ENCODE measurements at places on chromosomes 13 and 19.

DNA sequence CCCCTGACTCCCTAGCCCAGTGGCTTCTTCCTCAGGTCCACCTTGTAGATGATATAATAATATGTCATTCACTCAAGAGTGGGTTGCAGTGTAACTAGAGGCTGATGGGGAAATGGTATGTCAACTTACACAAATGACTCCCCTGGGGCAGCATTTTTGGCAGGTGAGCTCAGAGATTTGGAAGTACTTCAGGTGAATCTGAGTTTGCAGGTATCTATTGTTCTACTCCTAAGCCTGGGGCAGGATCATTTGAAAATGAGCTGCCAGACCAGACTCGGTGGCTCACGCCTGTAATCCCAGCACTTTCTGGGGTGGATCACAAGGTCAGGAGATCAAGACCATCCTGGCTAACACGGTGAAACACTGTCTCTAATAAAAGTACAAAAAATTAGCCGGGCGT is 11.6 kb upstream of the CNMD start:
- ATAC-seq = no peak

DNA sequence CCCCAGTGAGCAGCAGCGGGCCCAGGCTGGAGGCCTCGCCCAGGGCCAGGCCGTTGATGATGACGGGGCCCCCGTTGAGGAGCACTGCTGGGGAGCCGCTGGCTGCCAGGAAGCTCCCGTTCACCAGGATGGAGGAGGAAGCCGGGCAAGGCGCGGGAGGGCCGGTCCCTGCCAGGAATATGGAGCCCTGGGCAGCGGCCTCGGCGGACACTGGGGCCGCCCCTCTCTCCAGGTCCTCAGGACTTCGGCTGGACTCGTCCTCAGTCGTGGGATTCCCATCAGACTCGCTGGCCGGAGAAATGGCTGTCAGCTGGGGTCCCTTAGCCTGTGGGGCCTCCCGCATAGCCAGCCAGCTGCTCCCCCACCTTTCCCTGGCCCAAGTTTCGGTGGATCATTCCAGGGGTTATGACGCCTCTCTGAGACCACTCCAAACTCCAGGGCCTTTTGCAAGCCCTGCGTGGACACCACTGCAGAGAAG is 2.1 kb downstream of the SIX5 start:
- no peak for ATAC-seq

DNA sequence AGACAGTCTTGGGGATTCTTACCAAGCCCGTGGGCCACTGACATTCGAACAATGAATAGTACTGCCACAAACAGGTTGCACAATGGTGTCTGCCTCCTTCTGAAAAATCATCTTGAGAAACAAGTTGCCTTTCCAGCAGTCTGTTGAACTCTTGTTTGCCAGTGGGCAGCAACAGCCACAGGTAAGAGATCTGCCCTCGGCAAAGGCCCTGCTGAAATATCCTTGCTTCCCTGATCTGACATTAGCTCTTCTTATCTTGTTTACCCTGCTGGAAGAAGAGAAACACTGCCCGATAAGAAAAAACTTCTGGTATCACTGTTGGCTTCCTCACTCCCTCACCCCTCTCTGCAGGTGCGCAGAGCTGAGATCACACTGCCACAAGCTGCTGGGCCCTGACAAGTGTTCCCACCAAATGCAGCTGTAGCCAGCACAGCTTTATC is 2.0 kb downstream of the DOCK9 start:
- no peak for ATAC-seq

GRCh38 chr13:84445776-84446175 is 563.5 kb upstream of the SLITRK1 start:
- no peak for ATAC-seq

DNA sequence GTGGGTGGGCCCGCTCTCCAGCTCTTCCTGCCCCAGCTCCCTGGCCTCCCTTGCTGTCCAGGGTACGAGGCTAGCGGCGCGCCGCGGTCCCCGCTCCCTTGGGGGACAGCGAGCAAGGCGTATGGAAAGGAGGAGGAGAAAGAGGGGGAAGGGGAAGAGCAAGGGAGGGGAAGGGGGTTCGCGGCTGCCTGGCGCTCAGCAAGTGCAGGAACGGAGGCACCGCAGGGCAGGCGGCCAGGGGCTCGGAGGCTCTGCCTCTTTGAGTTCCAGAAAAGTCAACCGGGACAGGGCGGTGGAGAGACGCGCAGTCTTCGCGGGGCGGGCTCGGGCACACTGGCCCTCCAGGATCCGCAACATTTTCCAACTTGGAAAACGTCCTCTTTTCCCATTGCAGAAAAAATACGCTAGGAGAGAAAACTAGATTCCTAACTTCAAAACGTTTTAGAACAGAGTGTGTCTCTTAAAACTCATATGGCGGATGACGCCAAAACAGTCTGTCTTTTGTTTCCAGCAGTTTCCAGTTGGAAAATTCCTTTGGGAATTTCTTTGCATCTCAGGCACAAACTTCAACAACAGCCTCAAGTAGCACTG is 23.1 kb upstream of the TNFRSF19 start:
- no peak for ATAC-seq

DNA sequence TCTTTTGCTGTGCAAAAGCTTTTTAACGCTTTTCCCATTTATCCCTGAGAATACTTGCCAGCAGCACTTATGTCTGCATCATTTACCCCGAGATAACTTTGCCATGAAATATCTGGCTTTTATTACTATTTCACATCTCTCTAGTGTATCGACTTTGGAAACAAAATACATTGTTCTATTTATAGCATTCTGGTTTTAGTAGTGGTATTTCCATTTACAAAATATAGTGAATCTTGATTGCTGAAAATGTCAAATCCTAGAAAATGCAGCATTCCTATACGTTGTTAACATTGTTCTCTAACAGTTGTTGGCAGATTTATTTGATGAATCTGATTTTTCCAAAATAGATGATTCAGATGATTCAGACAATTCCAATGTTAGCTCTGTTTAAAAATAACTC is 189.3 kb upstream of the SPRY2 start:
- no peak for ATAC-seq

- ATAC-seq = no peak
These were observed 1.6 kb upstream of the IGFL3 start for GRCh38 chr19:46126086-46126580.

- ATAC-seq = no peak
These were observed 3.2 kb downstream of the LHFPL6 start for GRCh38 chr13:39599842-39600241.

GRCh38 chr19:47330466-47330869 is 1.5 kb upstream of the C5AR2 start:
- ATAC-seq = no peak

- ATAC-seq = peak; percentile 70
These were observed 133.8 kb downstream of the MRPL57 start for GRCh38 chr13:21310220-21310619.

DNA sequence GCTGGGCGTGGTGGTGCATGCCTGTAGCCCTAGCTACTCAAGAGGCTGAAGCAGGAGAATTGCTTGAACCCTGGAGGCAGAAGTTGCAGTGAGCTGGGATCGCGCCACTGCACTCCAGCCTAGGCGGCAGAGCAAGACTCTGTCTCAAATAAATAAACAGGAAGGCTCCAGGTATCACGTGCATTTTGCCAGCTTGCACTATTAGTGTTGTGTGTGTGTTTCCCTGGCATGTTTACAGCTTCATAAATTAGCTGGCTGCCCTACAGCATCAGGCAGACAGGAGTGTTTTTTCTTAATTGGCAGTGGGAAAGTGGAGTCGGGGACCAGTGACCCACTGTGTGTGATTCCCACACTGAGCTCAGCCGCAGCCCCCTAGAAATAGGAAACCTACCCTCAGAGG is 32.6 kb downstream of the SHISA2 start:
- ATAC-seq = no peak

DNA sequence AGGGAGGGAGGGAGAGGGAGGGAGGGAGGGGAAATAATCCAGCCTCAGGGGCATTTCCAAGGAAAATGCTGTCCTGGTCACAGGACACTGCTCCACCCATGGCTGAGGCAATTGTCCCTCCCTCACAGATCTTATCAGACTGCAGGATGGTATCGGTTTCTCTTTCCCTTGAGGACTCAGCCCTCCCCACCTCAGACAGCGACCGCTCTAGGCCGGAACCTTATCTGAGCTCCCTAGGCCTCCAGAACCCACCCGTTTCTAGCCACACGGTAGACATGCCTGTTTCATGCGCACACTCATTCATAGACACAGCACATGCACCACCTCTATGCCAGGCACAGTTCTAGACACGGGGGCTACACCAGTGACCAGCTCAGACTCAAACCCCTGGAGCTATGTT is 10.0 kb upstream of the IZUMO2 start:
- ATAC-seq = no peak

GRCh38 chr19:55391702-55392615 is 6.2 kb downstream of the RPL28 start:
- ATAC-seq = no peak

DNA sequence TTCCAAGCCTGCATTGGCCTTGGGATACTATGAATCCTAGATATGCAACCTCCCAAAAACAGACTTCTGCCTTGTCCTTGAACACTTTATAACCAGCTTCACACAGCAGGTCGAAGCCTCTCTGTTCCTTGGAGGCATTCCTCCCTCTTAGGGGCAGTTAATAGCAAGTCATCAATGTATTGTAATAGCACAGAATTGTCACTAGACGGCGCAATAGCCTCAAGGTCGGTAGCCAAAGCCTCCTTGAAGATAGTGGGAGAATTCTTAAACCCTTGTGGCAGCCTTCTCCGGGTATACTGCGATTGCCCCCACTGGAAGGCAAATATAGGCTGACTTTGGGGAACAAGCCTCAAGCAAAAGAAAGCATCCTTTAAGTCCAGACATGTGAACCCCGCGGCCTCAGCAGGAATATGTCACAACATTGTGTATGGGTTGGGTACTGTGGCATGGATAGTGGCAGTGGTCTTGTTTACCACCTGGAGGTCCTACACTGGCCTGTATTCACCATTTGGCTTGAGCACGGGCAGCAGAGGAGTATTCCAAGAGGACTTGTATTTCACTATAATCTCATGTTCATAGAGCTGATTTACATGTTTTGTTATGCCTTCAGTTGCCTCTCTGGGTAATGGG is 61.1 kb downstream of the ZNF431 start:
- no peak for ATAC-seq

GRCh38 chr19:47819858-47820257 is 1.9 kb upstream of the CRX start:
- no peak for ATAC-seq

DNA sequence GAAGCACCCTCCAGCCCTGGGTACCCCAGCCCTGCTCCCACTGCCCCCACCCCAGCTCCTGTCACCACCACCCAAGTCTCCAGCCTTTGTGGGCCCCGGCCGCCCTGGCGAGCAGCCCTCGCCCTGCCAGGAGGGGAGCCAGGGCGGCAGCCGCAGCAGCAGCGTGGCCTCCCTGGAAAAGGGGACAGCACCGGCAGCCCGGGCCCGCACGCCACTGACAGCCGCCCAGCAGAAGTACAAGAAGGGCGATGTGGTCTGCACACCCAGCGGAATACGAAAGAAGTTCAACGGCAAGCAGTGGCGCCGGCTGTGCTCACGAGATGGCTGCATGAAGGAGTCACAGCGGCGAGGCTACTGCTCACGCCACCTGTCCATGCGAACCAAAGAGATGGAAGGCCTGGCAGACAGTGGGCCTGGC is 3.9 kb downstream of the CIC start:
- no peak for ATAC-seq

- no peak for ATAC-seq
These were observed 368.2 kb upstream of the SLITRK5 start for GRCh38 chr13:87302931-87303330.

DNA sequence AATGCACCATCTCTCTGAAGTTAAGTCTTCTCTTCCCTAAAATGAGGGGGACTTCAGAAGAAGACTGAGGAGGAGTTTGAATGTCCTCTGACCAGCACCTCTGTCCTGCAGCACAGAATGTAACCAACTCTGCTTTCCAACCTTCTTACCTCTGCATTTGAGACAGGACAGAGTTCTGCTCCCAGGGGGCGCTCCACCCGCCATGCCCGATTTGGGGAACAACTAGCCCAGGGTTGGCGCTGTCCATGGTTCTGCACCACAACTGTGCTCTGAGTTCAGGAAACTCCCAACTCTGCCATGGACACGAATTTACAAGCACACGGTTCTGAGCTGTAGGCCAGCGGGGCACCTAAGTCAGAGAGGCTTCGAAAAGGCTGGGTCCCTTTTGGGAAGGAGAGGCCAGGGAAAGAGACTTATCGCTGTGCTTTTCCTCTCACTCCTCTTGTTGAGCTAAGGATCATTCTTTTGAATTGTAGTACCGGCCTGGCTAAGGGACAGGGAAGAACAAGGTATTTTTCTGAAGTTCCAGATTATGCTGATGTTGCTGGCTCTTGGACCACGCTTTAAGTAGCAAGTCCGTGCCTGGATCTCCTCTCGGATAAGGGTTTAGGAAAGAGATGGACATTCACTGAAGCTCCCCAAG is 22.2 kb downstream of the SIGLEC5 start:
- ATAC-seq = peak; percentile 24

GRCh38 chr19:13055213-13056051 is 47.2 kb downstream of the LYL1 start:
- ATAC-seq = no peak

GRCh38 chr13:86135856-86136255 is 336.6 kb upstream of the SLITRK6 start:
- ATAC-seq = no peak

- no peak for ATAC-seq
These were observed 40.0 kb downstream of the ESD start for GRCh38 chr13:46756977-46757376.

DNA sequence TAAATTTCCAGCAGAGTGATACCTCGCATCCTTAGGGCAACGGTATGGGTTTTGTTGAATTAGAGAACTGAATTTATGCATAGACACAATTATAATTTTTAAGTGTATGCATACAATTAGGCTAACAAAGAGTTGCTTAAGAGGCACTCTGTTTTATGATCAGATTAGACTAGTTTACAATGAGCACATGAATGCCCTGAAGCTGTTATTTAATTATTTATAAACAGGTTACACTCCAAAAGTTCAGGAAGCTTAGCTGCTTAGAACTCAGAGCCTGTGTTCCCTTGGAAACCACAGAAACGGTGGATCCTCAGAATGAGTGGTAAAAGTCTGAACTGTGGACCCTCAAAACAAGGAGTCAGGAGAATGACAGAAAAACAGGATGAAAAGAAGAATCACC is 72.5 kb upstream of the FBXL3 start:
- no peak for ATAC-seq

GRCh38 chr13:102045731-102046130 is 356.1 kb downstream of the FGF14 start:
- no peak for ATAC-seq

DNA sequence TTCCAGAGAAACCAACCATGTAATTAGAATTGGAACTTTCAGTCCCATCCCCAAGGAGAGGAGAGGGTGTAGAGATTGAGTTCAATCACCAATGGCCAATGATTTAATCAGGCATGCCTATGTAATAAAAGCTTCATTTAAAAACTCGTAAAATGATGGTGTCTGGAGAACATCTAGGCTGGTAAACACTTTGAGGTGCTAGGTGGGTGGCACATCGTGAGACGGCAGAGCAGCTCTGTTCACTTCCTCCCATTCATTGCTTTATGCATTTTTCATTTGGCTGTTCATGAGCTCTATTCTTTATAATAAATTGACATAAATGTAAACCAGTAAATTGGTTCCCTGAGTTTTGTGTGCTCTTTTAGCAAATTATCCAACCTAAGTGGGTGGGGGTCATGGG is 90.1 kb downstream of the ELF1 start:
- ATAC-seq = no peak

GRCh38 chr19:33039108-33039599 is 25.5 kb downstream of the RHPN2 start:
- no peak for ATAC-seq

GRCh38 chr13:87778128-87778527 is 107.0 kb downstream of the SLITRK5 start:
- ATAC-seq = no peak
